ENCODE measurements at places on chromosomes 4 and X.

DNA sequence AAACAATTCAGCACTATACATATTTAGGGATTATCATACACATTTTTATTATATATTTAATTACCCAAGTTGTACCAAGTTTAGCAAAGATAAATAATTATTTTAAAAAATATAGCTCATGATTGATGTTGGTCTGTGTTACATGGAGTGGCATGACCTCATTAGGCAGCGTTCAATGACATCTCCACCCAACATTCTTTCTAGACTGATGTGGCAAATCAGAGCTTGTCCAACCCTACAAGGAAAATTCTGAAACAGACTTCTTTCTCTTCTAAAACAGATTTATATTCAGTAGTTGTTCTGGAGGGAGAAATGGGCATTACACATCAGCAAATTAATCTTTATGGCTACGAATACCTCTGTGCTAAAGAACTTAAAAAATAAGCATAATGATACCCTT, 189.7 kb downstream of the PDGFC start:
- no peak for DNase-seq

- DNase-seq, result no peak
These were observed 310.6 kb downstream of the PABPC4L start for GRCh38 chr4:133891011-133891410.

DNA sequence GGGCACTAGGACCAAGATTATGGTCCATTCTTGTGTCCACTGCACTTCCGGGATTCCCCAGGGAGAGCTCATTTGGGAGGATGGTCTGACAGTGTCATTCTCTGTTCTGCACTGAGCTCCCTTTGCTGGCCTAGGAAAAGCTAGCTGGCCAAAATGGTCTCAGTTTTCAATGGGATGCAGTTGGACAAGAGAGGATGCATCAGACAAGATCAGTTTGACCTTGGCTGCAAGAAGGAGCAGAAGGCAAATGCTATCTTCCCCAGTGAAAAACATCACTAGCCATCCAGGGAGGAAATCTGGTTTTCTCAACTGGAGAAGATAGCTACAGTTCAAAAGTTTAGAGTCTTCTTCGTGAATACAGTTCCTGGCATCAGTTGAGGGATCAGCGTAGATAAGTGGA, 221.1 kb downstream of the PTTG2 start:
- DNase-seq, result no peak

GRCh38 chrX:16282209-16282608, 114.9 kb downstream of the MAGEB17 start:
- no peak for DNase-seq

- no peak for DNase-seq
These were observed 24.0 kb downstream of the ANAPC4 start for GRCh38 chr4:25401066-25401465.

DNA sequence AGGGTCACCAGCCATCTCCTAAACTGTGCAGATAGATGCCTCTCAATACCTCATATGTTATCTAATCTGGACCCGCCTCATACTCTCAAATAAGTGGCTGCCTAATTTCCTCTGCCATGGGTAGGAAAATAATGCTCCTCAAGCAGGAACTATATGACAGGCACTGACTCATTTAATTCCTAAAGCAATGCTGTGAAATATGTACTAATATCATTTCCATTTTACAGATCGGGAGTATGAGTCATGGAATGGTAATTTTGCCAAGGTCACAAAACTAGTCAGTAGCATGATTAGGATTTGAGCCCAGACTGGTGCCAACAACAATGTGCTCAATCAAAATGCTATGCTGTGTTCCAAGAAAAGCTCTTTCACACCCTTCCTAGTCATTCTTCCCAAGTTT, 3.0 kb upstream of the NXT2 start:
- DNase-seq, result no peak

DNA sequence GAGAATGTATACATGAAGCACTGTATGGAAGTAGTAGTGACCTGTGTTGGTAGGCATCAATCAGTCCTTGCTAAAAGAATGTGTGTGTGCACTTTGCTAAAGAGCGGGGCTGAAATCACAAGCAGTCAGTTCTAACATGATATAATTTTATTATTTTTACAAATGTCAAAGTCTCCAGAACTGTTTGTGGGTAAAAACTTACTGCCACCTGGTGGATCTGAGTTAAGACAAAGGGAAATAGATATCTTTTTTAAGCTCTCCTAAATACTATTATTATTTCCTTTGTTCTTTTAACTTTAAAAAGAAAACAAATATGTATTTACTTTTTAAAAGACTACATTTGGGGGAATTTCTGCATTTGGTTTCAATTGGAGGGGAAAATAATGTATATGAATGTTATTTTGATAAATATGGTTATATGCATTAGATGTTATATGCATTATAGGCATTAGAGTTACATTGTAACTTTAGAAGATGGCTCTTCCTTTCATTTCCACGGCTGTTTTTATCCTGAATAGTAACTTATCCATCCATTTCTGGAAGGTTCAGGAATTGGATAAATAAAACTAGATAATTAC, 7.8 kb upstream of the CLOCK start:
- no peak for DNase-seq

GRCh38 chr4:169634975-169635374, 14.6 kb downstream of the CLCN3 start:
- DNase-seq, result no peak

DNA sequence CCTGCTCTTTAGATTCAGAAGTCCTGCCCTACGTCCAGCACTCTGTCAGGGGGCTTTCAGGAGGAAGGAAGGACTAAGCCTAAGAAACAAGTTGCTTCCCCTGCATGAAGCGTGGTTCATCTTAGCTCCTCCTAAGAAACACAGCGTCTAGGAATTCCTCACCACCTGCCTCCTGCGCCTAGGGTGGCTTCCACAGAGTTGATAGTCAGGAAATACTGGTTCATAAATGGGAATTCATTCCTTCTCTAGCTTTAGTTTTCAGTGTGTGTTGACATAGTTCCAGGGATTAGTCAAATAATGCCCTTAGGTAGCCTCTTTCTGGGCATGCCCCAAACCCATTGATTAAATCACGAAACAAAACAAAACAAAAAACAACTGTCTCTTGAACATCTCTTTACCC, 1.7 kb upstream of the MXRA5 start:
- no peak for DNase-seq

- DNase-seq, result no peak
These were observed 121.7 kb downstream of the TEX13A start for GRCh38 chrX:105098812-105099211.

GRCh38 chr4:14539246-14539645, 463.0 kb upstream of the CPEB2 start:
- DNase-seq, result no peak

DNA sequence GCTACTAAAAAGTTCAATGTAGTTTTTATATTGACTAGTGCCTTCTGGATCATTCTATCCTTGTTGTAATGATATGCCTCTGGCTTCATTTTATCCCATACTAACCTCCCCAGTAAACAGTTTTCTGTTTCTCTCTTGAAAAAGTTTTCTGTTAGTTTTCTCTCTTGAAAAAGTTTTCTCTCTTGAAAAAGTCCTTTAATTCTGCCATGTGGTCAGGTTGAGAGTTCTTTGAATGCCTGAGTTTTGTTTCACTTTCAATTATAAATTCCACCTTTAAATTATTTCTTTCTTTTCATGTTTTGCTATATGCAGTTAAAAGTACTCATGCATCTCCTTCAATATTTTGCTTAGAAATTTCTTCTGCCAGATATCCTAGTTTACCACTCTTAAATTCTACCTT, 1139.6 kb downstream of the STPG2 start:
- no peak for DNase-seq

GRCh38 chrX:109441266-109441665, 40.6 kb downstream of the GUCY2F start:
- no peak for DNase-seq

DNA sequence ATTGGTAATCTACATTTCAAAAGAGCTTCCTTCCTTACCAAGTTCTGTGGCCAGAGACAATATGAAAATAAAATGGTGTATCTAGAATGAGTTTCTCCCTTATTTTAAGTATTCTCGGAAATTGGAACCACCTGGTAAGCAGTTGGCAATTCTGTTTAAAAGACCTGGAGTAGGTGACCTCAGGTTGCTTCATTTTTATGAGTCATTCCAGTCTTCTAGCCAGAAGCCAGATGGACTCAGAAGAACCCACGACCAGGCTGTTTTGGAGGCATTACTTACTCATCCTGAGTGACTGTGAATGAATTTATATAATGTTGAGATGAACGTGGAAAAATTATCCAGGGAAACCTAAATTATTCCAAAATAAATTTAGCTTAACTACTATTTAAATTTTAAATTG, 9.1 kb downstream of the BMPR1B start:
- DNase-seq, result no peak

- DNase-seq, result no peak
These were observed 743.6 kb upstream of the POU3F4 start for GRCh38 chrX:82764521-82764920.

- no peak for DNase-seq
These were observed 20.0 kb downstream of the SLC25A43 start for GRCh38 chrX:119419146-119419545.

DNA sequence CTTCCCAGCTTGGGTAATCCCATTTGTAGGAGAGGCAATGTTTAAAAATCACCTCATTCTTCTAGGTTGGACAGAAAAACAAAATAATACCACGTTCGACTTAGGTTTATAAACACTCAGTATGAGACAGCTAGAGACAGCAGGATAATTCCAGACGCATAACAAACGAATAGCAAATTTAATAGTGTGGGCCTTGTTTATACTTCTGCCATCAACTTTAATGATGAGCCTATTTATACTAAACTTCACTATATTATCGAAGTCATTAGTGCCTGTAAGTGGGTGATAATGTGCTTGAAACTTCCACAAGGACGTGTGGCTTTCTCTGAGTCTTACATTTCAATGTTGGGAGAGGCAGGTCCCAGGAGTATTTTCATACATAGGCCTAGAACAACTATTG, 255.7 kb upstream of the PPARGC1A start:
- no peak for DNase-seq

DNA sequence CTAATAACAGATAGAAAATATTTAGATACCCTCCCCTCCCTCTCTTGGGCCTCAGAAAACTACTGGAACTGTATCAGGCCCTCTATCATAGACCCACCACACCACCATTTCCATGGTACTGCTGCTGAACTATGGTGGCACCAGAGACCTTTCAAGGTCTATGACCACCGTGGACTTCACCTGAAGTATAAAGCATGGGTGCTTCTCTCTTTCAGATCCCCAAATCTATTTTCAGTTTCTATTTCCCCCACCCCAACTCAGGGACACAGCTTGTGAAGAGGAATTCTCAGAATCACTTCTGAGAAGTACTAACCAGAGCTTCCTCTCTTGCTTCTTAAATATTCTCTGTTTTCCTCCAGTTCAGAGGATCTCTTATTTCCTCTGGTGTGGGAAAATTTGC, 840.8 kb upstream of the HTR2C start:
- no peak for DNase-seq

DNA sequence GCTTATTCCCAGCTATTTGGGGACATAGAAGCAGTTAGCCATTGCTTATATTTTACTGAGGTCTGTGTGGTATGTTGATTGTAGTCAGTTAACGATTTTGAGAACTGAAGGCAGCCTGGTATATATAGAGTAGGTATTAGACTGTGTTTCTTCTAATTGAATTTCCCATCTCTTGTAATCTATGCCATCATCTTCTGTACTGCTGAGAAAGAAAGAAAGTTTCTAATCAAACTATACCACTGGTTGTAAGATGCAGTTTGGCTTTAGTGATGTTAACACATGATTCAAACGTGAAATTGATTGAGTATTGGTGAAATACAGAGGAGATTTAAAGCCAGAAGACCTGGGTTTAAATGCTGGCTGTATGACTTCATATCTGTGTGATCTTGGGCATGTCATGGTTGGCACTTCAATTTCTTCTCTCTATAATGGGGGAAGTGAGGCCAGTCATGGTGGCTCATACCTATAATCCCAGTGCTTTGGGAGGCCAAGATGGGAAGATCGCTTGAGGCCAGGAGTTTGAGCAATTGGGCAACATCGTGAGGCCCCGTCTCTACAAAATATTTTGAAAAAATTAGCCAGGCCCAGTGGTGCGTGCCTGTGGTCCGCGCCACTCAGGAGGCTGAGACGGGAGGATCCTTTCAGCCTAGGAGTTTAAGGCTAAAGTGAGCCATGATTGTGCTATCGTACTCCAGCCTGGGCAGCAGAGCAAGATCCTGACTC, 11.6 kb downstream of the HTT start:
- DNase-seq, result no peak

- no peak for DNase-seq
These were observed 196.8 kb upstream of the ANXA3 start for GRCh38 chr4:78354782-78355181.

- no peak for DNase-seq
These were observed 568.1 kb upstream of the GNPDA2 start for GRCh38 chr4:45294464-45294863.
